NCI-H446 treated with DMSO at 0.1 percent for 48 hours (cell line): ENCODE measurements at places on chromosomes 7 and 10.

GRCh38 chr10:50874723-50875122, 10.7 kb downstream of the A1CF start:
- no peak for DNase-seq

GRCh38 chr7:37267251-37267650, 181.4 kb downstream of the ELMO1 start:
- no peak for DNase-seq

DNA sequence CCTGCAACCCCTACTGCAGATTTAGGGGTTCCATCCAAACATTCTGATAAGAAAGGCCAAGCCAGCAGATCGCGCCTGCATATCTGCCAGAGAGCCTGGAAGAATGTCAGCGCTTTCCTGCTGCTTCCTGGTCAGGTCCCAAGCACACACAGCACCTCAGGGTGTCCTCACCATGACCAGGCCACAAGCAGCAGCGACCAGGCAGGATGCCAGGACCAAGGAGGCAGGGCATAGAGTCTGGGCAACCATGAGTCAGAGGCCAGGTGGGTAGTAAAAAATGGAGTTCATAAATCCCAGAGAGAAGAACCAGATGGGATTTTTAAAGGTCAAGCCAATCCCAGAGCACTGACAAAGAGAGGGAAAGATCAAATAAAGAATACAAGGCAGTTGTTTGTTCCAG, 5.5 kb upstream of the FAM131B start:
- no peak for DNase-seq

GRCh38 chr7:103113164-103113563, 35.7 kb downstream of the NAPEPLD start:
- DNase-seq = no peak

GRCh38 chr7:568031-568951, 48.6 kb upstream of the PDGFA start:
- DNase-seq = no peak

GRCh38 chr7:94602181-94602580, 53.8 kb downstream of the SGCE start:
- DNase-seq = no peak

DNA sequence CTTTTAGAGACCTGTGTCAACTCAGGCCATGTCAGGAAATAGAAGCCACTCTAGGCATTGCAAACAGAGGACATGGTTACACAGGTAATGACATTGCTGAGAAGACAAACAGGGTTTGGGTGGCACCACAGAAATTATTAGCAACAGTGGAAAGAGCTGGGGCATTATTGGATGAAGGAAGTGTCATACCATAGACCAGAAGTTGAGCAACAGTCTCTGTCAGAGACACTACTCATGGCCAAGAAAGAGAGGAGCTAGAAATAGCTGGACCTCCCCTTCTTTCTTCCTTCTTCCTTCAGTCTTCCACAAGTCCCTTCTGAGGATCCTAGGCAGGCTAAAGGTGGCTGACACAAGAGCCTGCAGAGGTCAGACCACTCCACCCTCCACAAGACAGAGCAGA, 4.2 kb upstream of the LIPA start:
- no peak for DNase-seq

DNA sequence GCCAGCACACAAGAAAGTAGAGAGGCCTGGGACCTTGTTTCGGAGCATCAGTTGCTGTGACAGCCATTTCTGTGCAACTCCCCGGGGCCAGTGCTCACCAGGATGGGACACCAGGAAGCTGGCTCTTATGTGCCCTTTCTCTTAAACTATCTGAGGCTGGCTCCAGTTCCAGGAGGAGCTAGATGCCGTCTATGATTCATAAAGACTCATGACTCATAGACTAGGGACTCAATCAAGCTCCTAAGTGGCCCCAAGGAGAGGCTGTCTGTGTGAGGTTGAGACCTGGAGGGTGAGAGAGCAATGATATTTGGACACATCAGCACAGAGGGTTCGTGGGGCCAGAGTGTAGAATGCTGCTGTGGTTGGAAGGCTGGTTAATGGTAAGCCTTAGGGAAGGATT, 580.1 kb downstream of the CCSER2 start:
- DNase-seq = no peak

DNA sequence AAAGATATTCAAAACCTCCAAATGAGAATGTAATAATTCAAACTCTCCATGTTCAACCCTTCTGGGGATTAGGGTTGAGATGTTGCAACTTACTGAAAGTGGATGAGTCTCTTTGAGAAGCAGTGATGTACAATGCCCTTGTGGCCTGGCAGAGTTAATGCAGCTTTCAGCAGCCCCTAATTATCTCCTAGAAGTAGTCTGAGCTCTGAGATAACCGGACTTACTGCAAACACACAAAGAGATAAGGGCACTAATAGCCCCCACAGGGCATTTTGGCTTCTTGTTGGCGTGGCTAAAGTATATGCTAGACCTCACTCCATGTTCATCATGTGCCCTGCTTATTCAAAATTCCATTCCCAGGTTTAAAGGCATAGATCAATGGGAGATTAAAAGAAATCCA, 404.7 kb downstream of the NEBL start:
- DNase-seq = no peak

DNA sequence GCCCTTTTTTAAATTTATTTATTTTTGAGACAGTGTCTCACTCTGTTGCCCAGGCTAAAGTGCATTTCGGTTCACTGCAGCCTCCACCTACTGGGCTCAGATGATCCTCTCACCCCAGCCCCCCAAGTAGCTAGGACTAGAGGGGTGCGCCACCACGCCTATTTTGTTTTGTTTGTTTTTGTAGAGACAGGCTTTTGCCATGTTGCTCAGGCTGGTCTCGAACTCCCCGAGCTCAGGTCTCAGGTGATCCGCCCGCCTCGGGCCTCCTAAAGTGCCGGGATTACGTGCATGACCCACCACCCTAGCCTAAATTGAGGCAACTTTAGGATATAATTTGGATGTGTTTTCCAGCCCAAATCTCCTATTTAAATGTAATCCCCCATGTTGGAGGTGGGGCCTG, 805 bp downstream of the ZNF736 start:
- DNase-seq = no peak

DNA sequence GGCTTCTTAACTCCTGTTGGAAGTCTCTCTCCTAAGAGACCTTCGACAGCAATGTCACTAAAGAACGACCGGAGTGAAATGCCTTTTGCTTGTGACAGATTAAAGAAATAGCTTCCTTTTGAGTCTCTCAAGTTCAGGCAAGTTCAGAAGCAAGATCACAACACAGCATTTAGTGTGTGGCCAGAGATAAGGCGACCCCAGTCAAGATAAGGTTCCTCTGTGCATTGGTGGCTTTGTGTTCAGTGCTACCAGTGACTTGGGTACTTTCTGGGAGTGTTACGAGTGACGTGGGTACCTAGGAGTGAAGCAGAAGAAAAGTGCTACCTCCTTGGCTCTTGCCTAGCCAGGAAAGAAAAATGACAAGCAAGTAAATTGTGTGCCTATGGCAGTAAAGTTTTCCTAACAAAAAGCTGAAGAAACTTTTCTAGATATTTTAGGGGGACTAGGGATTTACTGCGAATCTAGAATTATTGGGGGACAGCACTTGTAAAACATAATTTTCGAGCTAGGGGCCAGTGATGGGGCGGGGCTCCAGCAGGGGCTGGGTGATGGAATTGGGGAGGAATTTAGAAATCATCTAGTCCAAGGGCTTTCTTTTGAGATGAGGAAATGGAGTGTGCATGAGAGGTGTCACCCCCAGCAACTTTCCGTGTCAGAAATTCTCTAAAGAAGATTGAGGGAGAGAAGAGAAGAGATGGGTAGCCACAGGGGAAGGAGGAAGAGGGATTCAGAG, 191.9 kb upstream of the LYZL2 start:
- DNase-seq = no peak

GRCh38 chr7:108088729-108089128, 41.4 kb downstream of the LAMB4 start:
- DNase-seq = no peak

DNA sequence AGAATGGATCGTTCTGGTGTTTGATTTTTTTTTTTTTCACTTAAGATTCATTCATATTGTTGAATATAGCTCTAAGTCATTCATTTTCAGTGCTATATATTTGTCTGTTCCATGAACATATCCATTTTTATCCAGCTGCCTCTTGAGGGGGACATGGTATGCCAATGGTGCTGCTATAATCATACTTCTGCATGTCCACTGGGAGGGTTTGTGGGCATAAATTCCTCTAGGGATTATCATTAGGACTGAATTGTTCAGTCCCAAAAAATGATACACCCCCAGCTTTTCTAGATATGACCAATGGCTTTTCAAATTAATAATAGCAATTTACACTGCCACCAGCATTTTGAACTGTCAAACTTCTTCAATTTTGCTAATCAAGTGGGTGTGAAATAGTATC, 41.1 kb downstream of the CAV1 start:
- no peak for DNase-seq

- DNase-seq = peak; percentile 5
These were observed 46.5 kb upstream of the GLI3 start for GRCh38 chr7:42283553-42283952.

DNA sequence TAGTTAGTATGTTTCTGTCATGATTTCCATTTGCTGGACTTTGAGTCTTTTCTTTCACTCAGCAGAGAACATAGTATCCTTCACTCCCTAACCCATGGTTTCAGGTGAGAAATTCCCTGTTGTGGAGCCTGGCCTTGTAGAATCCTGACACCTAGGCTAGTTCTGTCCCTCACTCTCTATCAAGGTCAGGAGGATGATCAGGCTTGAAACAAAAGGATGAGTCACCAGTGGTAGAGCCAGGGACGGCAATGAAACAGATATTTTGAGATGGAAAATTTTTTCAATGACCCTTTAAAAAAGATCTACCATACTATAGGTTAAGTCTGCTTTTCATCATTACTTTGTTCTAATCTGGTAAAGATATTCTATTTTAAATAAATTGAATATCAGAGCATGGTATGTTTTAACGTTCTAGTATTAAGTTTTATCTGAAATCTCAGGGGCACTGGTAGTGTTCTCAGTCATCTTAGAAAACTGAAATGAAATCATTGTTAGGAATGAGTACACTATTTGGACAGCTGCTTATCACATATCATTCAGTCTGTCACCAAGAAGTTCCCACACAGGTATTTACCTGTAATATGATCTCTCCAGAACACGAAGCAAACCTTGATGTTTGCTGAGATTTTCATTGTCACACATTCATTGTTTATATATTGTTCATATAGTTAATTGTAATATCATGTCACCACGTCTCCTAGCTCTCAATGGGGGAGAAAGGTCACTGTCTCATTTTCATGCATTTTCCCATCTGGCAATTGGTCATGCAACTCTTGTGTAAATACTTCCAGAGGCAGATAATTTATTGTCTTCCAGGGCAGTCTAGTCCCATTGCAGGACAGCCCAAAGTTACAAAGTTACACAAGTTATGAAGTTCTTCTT, 299.9 kb upstream of the LRRTM3 start:
- DNase-seq = no peak

DNA sequence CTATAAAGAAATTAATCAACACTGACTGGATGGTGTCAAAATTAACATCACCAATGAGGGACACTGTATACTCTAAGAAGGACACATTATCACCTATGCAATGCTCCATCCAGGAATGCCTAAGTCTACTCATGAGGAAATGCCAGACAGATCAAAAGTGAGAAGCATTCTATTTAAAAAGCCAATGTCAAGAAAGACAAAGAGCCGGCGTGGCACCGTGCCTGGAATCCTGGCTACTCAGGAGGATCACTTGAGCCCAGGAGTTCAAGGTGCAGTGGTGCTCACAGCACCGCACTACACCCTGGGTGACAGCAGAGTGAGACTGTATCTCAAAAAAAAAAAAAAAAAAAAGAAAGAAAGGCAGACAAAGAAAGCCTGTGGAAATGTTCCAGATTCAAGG, 45.5 kb upstream of the ANAPC16 start:
- DNase-seq = no peak

GRCh38 chr7:135759532-135759931, 10.9 kb upstream of the FAM180A start:
- no peak for DNase-seq

GRCh38 chr10:926075-926698, 5.3 kb downstream of the LARP4B start:
- DNase-seq = no peak
